ENCODE measurements at places on chromosomes 16 and 17.

GRCh38 chr17:28030386-28030785 is 12.1 kb upstream of the NLK start:
- no peak for DNase-seq

DNA sequence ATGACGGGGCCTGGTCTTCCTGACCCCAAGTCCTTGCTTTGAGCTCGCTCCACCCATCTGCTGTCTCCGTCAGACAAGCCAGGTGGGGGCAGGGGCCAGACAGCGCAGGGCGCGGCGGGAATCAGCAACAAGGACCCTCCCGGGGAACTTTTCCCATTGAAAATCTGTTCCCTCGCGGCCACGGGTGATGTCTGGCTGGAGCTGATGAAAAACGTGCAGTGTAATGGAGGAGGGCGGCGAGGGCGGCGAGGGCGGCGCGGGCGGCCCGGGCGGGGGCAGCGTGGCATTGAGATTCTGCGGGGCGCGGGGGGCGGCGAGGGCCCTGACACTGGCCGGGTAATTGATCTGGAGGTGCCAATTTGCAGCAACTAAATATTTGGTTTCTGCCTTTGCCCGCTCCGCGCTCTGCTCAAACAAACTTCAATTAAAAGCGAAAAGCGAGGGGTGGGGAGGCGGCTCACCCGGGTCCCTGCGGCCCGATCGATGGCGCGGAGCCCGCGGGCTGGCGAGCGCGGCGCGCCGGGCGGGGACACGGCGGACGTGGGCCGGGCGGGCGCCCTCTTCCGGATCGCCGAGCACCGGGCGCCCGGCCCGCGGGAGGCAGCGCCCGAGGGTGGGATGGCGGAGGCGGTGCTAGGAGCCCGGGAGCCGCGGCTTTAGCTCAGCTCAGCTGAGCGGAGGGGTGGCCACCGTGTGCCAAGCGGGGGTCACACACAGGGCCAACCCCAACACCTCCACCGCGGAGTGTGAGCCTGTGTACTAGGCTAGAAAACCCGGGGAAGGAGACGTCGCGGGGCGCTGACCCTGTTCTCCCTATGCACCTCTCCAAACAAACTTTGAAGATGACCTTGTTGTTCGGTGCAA is 32.4 kb downstream of the DCAKD start:
- DNase-seq: peak; percentile 23

- DNase-seq: peak; percentile 74
Measured at GRCh38 chr16:23182206-23182678, 303 bp upstream of the SCNN1G start.

DNA sequence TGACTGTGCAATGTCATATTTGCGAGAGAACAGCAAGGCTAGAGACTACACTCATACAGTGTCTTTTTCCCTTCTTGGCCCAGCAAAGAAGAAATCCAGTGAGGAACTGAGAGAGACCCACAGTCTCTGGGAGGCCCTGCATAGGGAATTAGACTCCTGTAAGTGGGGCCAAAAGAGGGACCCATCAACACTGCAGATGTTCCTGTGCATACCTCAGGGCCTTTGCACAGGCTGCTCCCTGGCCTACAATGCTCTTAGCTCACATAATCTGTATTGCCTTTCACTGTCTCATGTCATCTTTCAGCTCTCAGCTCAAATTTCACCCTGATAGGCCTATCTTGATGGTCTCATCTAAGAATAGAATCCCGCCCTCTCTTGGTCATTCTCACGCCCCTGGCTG is 9.2 kb downstream of the SYCE1L start:
- DNase-seq: no peak

GRCh38 chr17:5815396-5815795 is 231.1 kb upstream of the NLRP1 start:
- DNase-seq: no peak

DNA sequence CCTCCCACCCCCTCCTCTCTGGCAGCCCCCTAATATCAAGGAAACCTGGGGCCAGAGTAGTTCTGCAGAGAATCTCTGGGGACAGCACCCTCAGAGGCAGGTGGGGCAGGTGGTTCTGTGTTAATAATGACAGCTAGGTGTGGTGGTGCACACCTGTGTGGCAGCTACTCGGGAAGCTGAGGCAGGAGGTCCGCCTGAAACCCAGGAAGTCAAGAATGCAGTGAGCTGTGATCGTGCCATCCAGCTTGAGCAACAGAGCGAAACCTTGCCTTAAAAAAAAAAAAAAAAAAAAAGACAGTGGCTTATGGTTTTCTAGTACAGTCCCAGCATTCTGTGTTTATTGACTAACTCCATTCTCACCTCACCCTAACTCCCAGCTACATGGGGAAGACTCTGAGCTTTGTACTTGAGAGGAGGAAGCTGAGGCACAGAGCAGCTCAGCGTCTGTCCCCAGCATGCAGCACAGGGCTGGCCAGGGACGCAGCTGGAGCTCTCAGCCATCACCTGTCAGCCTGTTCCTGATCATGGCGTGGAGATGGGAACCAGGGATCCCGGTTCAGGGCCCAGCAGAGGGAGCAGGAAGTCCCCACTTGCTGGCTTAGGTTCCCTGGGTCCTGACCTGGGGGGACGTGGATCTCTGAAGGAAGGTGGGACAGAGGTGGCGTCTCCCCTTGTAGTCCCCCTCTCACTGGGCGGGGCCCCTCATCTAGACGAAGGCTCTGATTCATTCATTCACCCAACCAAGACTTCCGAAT is 6.1 kb downstream of the DBNDD1 start:
- DNase-seq: no peak

- DNase-seq: peak; percentile 13
Measured at GRCh38 chr17:72634621-72635020, 457.9 kb downstream of the SLC39A11 start.

GRCh38 chr16:66478733-66479511 is 51.8 kb downstream of the BEAN1 start:
- peak; percentile 90 for DNase-seq

DNA sequence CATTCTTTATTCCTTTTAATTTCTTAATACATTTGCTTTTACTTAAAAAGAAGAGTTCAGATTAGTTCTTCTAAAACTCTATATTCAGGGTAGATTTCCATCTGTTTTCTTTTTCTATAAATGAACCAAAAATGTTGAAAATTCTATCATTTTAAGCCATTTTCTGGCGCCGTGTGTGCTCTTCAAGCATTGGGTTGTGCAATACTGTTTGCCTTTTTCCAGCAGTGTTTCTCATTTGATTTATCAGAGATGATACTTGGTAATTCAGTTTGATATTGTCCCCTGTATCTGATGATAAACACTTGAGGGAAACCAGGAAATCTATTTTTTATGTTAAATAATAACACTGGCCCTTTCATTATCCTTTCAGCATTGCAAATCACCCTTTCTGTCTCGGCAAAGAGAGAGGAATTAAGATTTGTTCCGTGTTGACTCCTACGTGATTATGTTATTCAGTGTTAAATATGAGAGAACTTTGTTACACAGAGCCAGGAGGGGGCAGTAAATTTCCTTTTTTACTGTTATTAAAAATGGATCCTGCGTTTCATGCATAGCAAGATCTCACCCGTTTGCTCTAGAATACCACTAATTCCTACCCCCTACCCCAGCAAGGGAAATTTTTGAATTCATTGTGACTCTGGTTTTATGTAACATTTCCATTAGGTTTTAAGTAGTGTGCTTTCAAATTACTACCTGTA is 606.9 kb upstream of the RBFOX1 start:
- DNase-seq: no peak

GRCh38 chr16:88880226-88881006 is 14.0 kb upstream of the PABPN1L start:
- no peak for DNase-seq

DNA sequence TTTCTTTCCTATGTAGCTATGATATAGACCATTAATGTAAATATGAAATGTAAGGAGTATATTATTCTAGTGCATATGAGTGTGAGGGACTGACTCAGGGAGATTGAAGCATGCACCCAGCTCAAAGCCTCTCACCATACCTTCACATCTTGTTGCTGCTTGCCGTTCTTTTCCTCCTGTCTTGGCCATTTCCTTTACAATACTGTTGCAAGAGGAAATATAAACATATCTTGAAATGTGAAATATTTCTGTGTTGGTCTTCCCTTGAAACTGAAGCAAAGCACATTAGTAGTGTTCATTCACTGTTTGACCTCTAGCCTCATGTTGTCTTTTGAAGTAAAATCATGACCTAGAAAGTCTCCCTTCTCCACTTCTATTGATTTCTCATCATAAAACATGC is 46.6 kb downstream of the PHKB start:
- no peak for DNase-seq

- DNase-seq: no peak
Measured at GRCh38 chr17:34726536-34727384, 147.4 kb downstream of the TMEM132E start.

DNA sequence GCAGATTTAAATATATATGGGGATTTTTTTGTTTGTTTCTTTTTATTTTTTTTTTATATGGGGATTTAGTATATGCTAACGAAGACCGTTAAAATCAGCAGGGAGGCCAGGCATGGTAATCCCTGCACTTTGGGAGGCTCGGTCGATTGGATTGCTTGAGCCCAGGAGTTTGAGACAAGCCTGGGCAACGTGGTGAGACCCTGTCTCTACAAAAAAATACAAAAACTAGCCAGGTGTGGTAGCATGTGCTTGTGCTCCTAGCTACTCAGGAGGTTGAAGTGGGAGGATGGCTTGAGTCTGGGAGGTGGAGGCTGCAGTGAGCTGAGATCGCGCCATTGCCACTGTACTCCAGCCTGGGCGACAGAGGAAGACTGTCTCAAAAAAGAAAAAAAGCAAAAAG is 22.3 kb upstream of the MEIOC start:
- no peak for DNase-seq

DNA sequence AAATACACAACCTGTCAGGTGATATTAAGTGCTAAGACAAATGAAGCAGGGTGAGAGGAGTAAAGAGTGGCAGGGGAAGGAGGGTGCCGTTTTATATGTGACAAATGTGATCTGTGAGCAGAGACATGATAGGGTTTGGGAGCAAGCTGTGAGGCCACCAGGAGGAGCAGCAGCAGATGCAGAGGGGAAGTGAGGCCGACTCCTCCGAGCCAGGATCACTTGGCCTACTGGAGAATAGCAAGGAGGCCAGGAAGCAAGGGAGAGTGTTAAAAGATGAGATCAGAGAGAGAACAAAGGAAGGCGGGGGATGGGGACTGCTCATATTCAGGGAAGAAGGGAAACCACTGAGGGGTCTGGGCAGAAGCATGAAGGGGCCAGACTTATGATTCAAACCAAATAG is 129.4 kb downstream of the TANGO6 start:
- DNase-seq: no peak

DNA sequence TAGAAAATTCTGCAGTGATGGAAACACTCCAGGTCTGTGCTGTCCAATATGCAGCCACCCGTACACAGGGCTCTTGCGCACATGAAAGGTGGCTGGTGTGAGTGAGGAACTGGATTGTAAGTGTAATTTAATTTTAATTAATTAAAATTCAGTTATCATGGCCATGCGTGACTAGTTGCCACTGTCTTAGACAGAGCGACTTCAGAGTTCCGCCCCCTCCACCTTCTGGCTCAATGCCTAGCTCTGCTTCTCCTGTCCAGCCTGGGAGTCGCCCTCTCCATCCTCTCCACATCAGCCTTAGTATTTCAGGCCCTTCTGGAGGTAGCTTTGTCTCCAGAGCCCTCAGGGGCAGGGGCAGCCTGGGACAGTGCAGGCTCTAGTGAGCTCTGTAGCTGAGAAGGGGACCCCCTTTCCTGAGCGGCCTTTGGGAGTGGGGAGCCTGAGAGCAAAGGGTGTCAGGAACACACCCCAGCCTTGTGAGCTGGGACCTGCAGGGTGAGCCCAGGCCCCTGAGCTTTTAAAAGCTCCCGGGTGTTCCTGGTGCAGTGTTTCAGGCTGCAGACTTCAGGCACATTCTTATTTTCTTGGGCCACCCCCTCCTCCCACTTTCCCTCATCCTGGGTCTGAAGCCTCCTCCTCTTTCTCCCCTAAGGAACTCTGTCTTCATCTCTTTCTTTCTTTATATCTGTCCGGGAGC is 99.4 kb downstream of the IRF8 start:
- no peak for DNase-seq

GRCh38 chr16:57844416-57845030 is 42.2 kb upstream of the KIFC3 start:
- DNase-seq: no peak

DNA sequence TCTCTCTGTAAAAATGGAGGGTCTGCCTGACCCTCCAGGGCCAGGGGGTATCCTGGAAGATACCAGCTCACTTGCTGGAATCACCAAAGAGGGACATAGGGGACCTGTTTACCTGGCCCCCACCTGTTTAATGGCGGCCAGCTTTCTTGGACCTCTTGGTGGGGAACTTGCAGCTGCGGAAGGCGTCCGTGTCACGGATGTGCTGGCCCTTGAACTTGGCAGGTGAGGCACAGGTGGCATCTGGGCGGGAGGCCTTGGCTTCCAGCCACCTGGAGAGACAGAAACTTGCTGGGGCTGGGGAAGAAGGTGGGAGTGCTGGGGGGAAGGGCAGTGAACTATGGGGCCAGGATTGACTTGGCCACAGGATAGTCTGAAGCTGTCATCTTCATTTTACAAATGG is 3.5 kb downstream of the CHAD start:
- DNase-seq: no peak

DNA sequence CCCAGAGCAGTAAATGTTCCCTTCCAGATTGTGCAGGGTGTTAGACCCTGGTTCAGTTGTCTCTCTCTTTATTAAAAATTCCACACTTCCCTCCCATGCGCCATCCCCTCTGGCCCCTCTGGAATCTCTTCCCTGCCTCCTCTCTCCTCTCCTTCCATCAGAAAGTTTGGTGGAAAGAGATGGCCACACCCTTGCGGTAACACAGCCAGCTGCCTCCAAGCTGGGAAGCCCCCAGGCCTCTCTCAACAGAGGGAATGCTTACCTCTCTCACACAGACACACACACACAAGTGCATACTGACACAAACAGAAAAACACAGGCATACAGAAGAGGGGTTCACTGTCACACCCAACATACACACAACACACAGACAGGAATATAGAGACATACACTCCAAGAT is 220.5 kb downstream of the C16orf78 start:
- no peak for DNase-seq

DNA sequence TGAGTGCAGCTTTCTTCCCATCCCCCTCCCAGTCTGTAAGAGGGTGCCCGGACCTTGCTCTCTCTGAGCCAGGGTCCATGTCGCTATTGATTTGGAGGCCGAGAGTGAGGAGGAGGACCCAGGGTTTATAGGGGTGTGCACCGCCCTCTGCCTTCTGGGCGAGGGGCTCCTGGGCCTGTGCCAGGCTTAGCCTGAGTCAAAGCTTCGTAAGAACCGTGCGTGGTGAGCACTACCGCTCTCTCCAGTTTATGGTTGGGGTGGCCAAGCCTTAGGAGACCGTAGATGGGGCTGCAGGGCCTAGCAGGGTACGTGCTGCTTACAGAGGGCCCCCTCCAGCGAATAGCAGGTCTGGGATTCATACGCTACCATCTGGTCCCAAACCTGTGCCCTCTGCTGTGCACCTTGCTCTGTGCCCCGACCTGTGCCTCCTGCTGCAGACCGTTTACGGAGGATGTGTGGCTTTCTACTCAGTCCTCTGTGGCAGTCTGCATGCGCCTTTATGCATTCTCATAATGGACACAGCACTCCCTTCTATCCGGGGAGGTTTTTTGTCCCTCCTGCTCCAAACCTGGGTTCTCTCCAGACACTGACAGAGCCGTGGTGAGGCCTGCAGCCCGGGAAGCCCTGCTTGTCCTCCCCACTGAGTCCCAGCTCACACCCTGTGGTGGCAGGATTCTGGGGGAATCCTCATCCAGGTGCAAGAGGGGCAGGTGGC is 54.7 kb downstream of the PGS1 start:
- DNase-seq: no peak

GRCh38 chr16:19213885-19214284 is 45.8 kb downstream of the SYT17 start:
- DNase-seq: peak; percentile 4

- no peak for DNase-seq
Measured at GRCh38 chr16:83915491-83915890, 16.6 kb downstream of the MLYCD start.

- DNase-seq: no peak
Measured at GRCh38 chr16:87493608-87494280, 920 bp upstream of the ZCCHC14 start.

Data from activated CD4-positive, alpha-beta T cell treated with anti-CD3 and anti-CD28 coated beads, Interleukin-2, Interleukin-4, amounts not matched to agents 100 ng/mL and 50 ng/mL, durations not matched to agents 16 hours and 8 hours (primary cell).